ENCODE measurements at places on chromosomes 13 and 19.

DNA sequence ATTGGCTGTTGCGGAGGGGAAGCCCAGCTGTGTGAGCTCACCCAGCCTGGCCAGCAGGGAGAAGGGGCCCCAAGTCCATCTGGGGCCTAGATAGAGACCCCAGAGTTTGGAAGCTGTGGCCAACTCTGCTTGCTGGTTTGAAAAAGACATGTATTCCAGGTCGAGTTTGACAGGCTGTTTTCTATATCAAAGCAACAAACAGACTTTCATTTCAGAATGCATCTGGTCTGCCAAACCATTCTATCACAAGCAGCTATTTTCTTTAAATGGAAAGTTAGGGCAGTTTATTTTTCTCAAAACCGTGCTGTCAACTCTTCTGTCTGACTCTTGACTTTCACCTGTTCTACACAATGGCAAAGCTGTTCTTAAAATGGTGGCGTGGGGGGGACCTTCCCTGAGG is 185.8 kb downstream of the DCLK1 start:
- DNase-seq, result no peak

DNA sequence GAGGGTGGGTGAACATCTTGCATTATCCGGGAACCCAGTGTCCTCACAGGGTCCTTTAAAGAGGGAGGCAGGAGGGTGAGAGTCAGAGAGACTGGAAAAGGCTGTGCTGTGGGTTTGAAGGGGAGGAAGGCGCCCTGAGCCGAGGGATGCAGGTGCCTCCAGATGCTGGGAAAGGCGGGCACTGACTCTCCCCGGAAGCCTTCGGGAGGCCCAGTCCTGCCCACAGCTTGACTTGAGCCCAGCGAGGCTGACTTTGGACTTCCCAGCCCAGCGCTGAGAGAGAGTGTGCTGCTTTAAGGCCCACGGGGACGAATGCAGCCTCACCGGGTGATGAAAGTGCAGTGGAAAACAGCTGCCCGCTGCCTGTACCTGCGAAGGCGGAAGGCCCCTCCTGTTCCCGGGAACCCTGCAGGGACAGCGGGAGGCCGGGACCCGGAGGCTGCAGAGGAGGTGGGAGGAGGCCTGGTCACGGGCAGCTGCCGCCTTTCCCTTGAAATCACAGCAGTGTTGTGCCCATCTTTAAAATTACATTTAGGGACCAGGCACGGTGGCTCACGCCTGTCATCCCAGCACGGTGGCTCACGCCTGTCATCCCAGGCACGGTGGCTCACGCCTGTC is 16.1 kb downstream of the REXO1 start:
- DNase-seq, result no peak

DNA sequence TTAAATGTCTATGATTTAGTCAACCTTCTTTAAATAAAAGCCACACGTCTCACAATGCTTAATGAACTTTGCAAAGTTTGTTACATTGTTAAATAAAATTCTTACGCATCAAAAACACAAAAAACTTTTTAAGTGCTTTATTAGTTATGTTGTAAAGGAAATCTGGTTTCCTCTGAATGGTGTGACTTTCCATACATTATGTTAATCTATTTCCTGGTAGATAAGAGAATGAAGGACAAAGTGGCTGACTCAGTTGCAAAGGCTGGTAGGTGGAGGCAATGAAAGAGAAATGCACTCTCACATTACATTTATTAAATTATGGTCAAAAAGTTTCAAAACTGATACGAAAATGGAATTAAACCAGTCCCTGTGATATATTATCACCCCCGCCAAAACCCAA is 15.9 kb downstream of the KLF12 start:
- no peak for DNase-seq

DNA sequence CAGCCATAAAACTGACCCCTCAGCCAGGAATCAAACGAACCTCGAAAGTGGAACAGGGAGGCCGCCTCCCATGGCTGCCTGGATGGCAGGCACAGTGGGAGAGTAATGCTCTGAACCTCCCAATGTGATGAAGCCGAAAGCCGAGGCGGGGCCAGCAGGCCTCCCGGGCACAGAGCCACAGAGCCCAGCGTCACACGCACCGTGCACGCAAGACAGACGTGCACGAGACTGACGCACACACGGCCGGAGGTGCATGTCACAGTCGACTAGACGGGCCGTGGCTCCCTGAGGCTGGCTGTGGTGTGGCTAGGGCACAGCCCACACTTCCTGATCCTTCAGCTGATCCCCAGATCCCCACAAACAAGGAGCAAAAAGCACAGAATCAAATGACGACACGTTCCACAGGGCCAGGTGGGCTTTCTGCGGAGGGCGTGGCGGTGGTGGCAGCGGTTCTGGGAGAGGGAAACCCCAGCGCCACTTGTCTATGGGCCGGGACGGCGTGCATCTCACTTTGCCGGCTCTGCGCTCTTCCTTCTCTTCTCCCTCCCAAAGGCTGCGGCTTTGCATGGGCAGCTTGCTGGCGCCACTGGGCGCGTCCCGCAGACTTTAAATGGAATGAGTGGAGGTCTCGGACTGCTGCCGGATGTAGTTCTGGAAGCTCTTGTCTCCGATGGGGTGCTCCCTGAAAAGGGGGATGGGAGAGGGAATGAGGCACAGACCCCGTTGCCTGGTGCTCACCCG is 5.0 kb upstream of the C13orf46 start:
- no peak for DNase-seq

DNA sequence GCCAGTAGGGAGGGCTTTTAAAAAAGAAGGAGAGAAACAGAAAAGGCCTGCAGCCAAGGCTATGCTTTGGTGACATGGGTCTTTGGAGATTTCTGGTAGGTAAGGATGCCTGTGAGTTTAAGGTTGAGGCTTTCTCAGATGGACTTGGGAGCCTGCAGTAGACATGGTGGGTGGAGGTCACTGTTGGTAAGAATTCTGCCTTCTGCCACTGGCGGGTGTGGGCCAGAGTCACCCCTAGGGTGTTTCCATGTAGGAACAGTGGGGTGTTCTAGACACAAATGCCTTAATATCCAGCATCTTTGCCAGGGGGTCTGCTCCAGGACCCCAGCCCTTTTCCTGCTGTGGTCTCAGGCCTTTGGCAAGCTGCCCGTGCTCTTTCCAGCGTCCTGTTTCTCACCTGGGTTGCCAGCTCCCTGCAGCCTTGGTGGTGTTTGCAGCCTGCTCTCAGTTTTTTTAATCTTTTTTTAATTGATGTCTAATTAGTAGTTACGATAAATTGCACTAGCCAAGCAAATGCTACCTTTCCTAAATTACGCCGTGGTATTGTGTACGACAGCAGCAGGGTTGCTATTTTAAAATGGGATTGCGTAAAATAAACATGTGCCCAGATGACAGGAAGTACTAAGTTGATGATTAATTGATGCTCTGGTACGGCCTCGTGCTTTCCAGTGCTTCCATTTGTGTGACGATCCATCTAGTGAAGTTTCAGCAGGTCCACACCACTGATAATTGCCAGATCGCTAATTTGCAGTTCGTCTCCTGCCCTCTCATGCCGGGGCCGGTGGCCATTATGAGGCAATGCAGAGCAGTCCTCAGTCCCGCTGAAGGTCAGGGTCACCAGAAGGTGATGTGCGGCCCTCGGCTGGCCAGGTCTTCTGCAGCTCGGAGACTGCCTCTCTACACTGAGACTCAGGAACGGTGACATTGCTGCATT is 35.3 kb upstream of the NPAS1 start:
- peak; percentile 45 for DNase-seq

DNA sequence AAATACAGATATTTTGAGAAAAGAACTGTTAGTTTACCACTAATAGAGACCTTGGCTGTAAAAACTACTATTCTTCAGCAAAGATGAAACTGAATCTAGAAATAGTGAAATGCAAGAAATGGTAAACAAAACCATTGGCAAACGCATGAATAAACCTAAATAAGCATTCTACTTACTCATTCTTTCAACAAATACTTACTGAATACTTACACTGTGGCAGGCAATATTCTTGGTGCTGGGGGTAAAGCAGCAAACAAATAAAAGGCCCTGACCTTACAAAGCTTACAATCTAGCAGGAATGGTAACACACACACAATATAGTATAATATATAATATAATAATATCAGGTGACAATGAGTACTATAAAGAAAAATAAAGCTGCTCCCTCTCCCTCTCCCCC is 38.7 kb downstream of the KATNAL1 start:
- DNase-seq, result no peak

DNA sequence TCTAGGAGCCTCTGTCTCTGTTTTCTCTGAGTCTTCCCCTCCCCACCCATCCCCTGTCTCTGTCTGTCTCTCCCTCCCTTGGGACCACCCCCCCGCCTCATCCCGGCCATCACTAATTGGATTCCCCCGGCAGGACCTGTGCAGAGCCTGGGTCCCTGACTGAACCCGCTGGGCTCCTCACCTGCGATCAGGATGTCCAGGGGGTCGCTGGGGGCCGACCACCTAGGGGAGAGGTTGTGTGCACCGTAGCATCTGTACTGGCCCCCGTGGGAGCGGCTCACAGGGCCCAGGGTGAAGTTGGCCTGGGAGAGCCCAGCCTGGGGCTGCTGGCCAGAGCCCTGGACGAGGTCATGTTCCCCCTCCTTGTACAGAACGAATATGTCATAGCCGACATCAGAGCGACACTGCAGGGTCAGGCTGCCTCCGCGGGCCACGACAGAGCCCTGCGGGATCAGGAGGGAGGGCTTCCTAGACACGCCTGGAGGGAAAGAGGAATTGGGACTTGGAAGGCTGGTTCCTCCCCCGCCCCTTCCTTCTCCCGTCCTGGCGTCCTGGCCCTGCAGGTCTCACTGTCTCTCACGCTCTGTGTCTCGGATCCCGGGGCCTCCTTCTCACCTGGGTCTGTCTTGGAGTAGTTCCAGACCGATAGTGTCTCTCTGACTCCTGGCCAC is 1.8 kb downstream of the LILRB5 start:
- DNase-seq, result no peak

GRCh38 chr19:5250127-5250659 is 90.4 kb downstream of the PTPRS start:
- no peak for DNase-seq

DNA sequence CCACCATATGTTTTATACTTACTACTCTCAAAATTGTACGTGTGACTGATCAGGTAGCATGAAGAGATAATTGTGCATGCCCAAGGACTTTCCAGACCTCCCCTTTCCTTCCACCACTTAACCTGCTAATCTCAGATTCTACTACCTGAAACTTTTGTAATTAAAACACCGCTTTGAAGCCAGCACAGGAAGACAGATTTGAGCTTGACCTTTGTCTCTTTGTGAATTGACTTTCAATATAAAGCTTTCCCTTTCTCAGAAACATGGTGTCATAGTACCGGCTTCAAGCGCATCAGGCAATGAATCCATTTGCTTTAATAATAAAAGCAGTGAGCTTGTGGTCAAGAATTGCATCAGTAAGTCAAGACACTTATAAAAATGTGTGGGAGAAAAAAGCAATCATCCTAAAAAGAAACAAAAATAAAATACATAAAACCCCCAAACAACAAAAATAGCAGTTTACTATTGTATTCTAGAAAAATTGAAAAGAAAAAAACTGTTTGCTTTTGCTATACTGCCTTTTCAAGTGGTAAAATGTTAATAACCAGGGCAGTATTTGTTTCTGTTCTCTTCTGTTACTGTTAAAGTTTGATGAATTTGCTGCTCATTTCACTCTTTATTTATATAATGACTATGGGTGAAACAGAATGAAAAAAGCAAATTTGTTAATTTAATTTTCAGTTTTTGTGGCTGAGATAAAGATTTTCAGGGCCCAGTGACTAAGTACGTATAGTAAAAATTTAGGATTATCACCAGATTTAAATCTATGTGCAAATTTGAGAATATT is 2075.3 kb downstream of the PCDH9 start:
- DNase-seq, result no peak

GRCh38 chr19:3480383-3481091 is at the start of gene SMIM24:
Gene SMIM24 (minus strand): TSS chr19:3480525. CDS start chr19:3480463, 62 bp downstream.
- DNase-seq, result peak; percentile 73

DNA sequence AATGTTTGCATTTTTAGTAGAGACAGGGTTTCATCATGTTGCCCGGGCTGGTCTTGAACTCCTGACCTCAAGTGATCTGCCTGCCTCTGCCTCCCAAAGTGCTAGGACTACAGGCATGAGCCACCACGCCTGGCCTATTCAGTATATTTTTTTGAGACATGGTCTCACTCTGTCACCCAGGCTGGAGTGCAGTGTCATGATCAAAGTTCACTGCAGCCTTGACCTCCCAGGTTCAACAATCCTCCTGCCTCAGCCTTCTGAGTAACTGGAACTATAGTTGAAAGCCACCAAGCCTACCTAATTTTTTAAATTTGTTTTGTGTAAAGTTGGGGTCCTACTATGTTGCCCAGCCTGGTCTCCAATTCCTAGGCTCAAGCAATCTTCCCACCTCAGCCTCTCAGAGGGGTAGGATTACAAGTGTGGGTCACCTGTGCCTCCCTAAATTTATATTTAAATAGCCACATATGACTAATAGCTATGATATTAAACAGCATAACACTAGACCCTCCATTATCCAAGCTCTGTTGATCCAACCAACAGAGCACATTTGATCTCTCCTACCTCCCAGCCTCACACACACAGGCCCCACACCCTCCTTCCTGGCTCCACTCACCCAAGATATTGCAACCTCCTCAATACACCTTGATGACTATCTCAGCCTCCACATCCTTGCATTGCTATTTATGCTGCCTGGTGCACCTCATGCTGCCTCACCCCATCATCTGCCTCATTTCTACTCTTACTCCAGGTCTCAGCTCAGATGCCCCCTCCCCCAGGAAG is 2.1 kb upstream of the CEACAM19 start:
- DNase-seq, result no peak

DNA sequence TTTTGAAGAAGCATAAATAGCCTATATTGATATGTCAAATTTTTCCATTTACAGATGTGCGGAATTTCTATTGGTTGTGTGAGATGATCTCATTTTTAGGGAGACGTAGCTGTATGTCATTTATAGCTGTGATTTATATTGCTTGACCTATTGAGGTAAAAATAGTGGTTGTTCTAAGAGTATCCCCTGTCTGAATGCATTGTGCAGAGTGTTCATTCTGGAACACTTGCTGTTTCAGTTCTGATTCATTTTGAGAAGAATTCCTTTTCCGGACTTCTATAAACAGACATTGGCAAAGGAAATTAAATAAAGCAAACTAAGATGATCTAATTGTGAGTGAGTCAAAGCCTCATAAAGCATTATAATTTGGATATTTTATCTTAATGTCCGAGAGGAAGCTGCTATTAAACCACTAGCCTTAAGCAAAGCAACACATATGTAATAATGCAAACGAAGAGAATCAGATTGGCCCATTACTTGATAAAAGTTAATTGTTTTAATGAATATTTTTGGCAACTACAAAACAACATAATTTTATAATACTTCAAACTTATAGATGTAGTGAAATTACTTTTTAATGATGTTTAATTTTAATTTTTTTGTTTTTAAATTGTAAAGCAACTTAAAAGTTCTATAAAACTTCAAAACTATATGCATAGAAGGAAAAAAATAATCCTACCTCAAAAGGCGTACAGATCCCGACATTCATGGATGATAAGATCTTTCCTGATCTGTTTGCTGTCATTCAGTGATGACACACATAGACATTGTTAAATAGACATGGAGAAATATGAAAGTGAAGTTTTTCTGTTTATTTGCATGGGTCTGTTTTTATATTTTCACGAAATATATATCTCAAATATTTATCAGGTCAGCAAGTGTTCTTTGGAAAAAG is 942.6 kb upstream of the SLC10A2 start:
- DNase-seq, result no peak

GRCh38 chr19:48738557-48739403 is 1.6 kb downstream of the RASIP1 start:
- peak; percentile 98 for DNase-seq

- peak; percentile 99 for DNase-seq
Measured at GRCh38 chr13:97432917-97433726, 847 bp upstream of the RAP2A start.

GRCh38 chr13:91358387-91358782 is 10.9 kb downstream of the MIR17HG start:
- no peak for DNase-seq
